Astrocyte of the cerebellum (primary cell): ENCODE measurements at places on chromosomes 3 and 15.

GRCh38 chr3:192843723-192844485 lies 73.8 kb downstream of the MB21D2 start:
- DNase-seq: no peak

DNA sequence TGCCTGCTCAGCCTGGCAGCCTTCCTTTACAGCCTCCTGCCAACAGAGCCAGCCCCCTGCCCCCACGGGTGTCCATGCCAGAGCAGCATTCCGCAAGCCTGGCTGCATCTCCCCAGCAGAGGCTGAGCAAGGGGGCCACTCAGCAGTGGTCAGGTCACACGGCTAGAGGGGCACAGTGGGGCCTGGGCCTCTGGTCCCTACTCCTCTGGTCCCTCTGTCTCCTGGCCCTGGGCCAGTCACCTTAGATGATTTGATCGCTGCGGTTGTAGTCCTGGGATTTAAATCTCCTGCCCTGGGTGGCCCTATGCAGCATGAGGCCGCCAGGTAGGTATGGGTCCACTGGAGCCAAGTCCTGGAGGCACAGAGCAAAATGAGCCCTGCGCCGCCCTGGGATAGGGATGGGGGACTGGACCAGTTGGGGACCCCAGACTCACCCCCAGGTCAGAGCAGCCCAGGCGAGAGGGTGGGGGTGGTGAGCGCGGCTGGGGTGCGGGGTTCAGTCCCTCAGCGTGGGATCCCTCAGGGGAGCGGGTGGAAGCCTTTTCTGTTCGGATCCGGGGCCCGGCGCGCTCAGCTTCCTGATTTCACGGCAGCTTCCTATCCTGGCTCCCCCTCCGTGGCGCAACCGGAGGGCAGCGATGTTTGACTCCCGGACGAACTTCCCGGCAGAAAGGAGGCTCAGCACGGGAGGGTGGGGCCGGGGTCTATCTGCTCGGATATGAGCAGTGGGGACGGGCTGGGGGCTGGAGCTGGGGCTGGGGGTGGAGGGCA lies at the start of gene ZBTB47:
ZBTB47 (plus strand) TSS at position 138 of the 771 bp plus-strand sequence. CDS start 4,659 bp downstream, outside the sequence.
- DNase-seq: no peak

GRCh38 chr3:57791245-57791644 lies 35.1 kb downstream of the SLMAP start:
- no peak for DNase-seq

DNA sequence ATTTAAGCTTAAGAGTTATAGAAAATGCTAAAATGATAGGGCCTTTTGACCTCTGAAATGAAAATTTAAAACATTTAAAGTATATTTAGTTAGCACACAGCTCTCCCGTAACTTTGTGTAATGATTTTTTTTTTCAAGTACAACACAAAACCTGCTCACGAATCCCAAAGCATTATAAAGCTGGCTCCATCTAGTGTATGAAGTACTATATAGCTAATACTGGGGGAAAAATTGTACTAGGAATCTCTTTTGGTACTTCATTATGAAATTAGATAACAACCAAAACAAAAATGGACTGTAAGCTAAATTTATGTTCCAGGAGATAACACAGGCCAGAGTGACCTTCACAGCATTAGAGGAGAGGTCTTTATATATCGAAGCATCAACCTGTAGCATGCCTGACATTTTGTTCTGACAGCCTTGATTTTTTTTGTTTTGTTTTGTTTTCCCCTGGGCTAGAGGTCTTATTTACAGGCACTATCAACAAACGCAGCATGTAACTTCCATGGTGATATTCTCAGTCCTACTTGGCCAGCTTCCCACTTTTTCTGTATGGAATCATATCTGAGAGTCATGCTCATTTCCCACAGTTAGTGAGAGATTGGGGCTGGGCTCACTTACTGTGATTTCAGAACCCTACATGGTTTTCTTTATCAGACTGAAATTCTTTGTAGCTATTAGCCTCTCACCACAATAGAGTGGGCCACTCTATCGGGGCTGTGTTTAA lies 116.3 kb downstream of the MITF start:
- peak; percentile 23 for DNase-seq

- no peak for DNase-seq
Observed at GRCh38 chr3:187880851-187881250, 135.6 kb upstream of the BCL6 start.

DNA sequence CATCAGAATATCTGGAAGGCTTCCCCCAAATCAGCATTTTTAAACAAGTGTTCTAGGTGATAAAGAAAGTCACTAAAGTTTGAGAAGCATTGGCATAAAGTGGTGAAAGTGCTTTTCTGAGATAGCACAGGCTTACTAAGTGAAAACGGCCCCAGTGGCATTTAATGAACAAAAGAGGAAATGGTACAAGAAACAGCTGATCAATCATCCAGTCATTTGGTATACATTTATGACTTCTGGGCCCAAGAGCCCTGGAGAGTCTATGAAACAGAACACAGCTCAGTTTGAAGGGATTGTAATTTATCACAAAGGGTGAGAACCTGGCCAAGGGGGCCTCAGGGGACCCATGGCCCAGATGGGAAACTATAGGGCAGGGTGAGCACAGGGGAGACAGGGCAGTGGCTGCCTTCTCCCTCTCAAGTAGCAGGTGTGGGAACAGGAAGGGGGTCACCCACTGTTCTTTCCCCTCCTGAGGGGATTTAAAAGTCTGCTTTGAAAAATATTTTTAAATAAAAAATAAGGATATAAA lies 265.5 kb upstream of the ROPN1 start:
- DNase-seq: no peak

GRCh38 chr15:48190932-48191573 lies 412 bp upstream of the CTXN2 start:
- peak; percentile 65 for DNase-seq

GRCh38 chr3:128271536-128272332 lies 118.5 kb downstream of the EEFSEC start:
- no peak for DNase-seq

GRCh38 chr15:75801859-75802593 lies 41.2 kb upstream of the UBE2Q2 start:
- DNase-seq: peak; percentile 31
